ENCODE measurements at places on chromosomes 4 and X.

GRCh38 chr4:83771113-83771705 is 235.3 kb downstream of the GPAT3 start:
- no peak for DNase-seq

GRCh38 chr4:85431881-85432485 is 43.0 kb upstream of the ARHGAP24 start:
- DNase-seq: no peak

DNA sequence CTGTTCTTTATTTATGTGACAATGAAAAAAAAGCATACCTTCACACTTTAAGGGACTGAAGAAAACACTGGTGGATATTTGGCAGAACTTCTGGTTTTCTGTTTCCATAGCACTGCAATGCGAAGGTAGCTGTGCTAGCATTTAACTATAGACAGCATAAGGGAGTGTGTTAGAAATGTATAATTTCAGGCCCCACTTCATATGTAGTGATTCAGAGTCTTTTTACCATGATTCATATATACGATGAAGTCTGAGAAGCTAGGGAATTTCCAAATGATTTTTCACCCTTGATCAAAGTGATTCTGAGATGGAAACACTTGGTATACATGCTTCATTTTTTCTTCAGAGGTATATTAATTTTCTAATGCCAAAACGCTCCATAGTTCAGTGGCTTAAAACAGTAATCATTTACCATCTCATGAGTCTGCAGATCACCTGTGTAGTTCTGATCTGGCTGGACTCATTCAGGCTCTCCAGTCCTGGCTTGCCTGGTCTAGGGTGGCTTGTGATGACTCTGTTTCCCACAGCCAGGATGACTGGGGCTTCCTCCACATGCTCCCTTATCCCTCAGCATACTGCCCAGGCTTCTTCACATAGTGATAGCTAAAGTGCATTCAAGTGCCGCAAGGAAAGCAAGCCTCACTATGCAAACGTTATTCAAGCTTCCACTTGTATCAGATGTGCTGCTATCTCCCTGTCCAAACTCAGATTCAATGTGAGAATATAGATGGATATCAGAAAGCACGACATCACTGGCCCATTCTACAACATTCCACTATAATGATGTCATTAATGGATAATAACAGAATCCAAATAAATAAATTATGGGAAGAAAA is 790.1 kb downstream of the TECRL start:
- no peak for DNase-seq

DNA sequence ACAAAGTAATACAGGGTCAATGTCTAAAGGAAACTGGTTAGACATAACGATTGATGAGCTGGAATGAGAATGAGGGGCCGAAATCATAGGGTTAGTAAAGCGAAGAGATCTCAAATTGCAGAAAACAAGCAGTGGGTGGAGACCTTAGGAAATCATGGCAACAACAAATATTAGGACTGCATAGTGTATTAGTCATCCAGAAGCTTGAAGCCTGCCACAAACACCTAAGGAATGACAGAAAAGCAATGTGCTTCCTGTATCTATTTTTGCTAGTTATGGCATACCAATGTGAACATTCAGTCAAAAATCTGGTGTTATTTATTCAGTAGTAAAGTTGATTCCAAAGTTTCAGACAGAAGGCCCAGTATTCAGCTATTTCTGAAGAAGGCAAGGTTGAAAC is 410.9 kb upstream of the CT83 start:
- DNase-seq: no peak

DNA sequence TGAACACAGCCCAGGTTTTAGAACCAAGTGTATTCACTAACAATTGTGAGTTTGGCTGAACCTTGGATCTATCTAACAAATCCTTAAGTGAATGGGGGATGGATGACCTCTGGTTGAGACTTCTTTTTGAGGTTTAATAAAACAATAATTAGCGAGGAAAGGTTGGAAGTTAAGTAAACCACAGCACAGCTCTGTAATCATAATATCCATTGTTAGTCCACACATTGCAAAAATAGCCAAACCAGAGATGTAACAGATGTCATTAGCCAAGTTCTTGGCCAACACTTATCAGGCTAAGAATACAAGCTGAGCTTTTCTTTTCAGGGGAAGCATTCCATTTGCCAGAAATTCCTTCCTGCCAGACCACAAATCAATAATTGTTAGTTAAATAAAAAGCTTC is 59.1 kb downstream of the FREM3 start:
- no peak for DNase-seq

- DNase-seq: no peak
These were observed 7.6 kb upstream of the GJB1 start for GRCh38 chrX:71215338-71215912.
